Pancreas (tissue), 10 donors: ENCODE measurements at places on chromosomes 3 and 15.

DNA sequence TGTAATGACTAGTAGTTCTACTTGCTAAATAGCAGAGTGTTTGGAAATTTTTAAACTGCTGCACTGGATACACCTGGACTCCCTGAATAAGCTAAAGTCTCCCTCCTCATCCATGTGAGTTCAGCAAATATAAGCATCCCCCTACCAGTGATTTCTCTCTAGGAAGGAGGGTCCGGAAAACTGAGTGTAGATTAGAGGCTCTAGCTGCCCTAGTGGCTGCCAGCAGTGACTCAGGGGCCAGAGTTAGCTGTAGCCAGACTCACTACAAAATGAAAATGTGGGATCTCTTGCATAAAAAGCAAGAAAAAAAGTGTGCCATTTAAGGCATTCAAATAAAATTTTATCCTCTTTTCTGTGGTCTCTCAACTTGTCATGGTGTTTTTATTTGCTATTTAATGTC, 485.0 kb upstream of the ATP11B start:
- no peak for DNase-seq
- no peak overlapping the region for H3K4me3 ChIP-seq
- H3K27me3 ChIP-seq = no peaks in the 10 kb centered on the region
- no peaks in the 10 kb centered on the region for H3K4me1 ChIP-seq
- H3K27ac ChIP-seq = no peak overlapping the region

GRCh38 chr3:171351676-171352075, 108.5 kb downstream of the TNIK start:
- no peak overlapping the region for H3K27ac ChIP-seq
- no peak for DNase-seq
- H3K4me3 ChIP-seq = no peak overlapping the region

DNA sequence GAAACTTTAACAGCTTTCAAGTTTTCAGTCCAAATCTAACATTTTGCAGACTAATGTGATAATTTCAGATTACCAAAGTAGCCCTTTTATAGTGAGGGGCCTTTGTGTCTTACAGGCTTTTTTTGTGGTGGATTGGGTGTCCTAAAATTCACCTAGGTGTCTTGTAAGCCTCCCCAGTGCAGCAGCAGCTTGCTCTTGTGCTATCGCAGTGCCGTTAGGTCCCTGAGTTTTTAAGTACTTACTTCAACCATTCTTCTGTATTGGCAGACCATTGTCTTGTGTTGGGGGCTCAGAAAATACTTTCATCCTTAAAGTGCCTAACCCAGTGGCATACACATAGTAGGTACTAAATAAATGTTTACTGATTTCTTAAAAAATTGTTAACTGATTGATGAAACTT, 2.1 kb downstream of the PDE8A start:
- H3K36me3 ChIP-seq = no peaks in the 10 kb centered on the region
- peaks cover 13% of the 10 kb centered on the region for H3K4me1 ChIP-seq
- peak overlapping the region; percentile 91 for H3K4me3 ChIP-seq
- H3K27ac ChIP-seq = peak overlapping the region; percentile 82
- H3K27me3 ChIP-seq = no peaks in the 10 kb centered on the region
- DNase-seq = no peak

DNA sequence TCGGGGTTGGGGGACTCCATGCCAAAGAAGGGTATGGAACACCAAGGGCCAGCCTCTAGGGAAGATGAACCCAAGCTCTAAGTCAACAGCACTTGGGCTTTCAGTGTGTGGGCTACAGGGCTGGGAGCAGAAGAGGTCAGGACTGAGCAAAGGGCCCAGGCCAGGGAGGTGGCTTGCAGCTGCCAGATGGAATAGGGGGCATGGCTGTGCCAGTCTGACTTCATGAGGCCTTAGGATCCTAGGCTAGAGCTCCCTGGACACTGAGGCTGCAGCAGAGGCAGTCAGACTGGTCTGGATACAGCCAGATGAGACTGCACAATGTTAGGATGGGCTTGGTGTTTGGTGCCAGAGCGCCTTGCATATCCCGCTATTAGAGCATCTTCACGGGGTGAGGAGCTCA, 3.8 kb downstream of the RASGRF1 start:
- H3K27me3 ChIP-seq = no peaks in the 10 kb centered on the region
- no peak overlapping the region for H3K27ac ChIP-seq
- H3K36me3 ChIP-seq = no peaks in the 10 kb centered on the region
- no peak overlapping the region for H3K4me3 ChIP-seq
